NB4 (cell line): ENCODE measurements at places on chromosomes 6 and 20.
A peak's percentile ranks its signal among the peaks of the same experiment; 100 is the strongest.

GRCh38 chr6:1406306-1407072, 17.1 kb downstream of the FOXF2 start:
- DNase-seq: peak; percentile 87

- no peak for DNase-seq
Observed at GRCh38 chr6:24760210-24760609, 14.5 kb upstream of the GMNN start.

DNA sequence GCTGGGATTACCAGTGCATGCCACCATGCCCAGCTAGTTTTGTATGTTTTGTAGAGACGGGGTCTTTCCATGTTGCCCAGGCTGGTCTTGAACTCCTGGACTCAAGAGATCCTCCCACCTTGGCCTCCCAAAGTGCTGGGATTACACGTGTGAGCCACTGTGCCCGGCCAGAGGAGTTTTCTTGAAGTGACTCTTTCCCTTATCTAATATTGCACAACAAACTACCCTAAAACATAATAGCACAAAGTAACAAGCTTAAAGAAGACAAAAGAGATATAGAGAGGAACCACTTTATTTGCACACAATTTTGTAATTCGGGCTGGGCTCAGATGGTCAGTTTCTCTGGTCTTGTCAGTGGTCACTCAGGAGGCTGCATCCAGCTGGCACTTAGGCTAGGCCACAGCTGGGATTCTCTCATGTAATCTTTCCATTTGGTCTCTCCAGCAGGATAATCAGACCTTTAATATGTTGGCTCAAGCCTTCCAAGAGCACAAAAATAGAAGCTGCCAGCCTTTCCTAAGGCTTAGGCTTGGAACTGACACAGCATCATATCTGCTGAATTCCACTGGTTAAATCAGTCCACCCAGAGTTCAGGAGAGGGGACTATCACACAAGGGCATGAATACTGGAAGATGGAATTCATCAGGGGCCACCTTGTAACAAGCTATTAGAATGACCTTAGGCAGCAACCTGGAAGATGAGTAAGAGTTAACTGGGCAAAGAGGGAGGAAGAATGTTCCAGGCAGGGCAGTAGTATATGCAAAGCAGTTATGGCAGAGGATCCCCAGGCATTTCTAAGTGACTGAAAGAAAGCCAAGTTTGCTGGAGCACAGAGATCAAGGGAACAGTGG, 56.7 kb upstream of the PNRC1 start:
- no peak for DNase-seq

DNA sequence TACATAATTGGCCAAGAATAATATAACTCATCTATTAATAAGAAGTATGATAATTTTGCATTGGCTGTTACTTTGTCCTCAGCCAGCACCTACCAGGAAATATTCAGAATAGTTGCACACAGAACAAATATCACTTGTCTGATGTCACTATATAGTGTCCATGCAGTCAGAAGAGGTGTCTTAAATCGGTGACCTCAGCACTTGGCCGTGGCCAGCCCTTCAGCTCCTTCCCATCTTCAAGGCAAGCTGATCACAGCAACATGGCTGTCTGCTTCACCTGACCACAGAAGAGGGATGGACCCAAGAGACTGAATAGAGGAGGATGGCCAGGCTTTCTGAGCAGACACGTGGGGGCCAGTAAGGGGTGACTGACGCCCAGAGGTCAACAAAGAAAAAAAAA, 22.2 kb downstream of the PDE10A start:
- no peak for DNase-seq

GRCh38 chr20:59094576-59094975, 52.0 kb upstream of the PRELID3B start:
- no peak for DNase-seq

GRCh38 chr6:38215651-38216311, 396.3 kb downstream of the ZFAND3 start:
- DNase-seq: no peak

DNA sequence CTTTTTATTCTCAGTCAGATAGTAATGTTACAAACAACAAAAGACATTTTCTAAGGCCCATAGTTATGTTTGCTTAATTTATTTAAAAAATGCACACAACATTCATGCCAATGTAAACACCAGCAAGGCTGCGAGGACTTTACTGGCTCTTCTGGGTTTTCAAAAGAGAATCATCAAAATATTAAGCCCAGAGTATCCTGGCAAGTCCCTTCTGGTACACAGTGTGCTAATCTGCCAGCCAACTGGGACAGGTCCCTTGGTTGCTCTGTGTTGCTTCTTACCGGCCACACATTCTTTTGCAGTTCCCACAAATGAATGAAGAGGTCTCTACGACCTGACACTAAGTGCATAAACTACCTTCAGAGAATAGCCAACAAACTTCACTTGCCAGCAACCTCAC, 42.6 kb upstream of the SPDEF start:
- no peak for DNase-seq

- DNase-seq: peak; percentile 95
Observed at GRCh38 chr20:2688041-2688591, 4.5 kb upstream of the EBF4 start.

DNA sequence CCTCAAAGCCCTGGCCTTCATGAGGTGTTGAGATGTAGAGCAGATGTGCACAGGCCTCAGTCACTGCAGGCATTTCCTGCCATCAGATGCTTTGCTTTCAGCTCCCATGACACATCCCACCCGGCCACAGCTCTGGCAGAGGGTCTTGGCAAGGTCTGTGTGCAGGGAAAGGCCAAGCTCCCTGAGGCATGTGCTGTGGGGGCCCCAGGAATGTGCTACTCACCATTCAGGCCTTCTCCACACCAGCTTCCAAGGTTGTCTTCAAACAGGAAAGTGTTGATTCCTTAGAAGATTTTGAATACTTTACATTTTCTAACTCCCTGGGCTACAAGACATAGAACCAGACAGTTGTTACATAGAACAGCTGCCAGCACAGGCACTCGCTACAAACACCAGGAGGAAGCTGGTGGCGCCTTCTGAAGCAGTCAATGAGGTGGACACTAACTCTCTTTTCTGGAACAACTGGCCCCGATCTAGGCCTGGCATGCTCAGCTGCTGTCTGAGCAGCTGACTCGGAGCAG, 27.8 kb downstream of the CASS4 start:
- DNase-seq: peak; percentile 36

- DNase-seq: no peak
Observed at GRCh38 chr6:151137542-151137941, 102.2 kb upstream of the AKAP12 start.

DNA sequence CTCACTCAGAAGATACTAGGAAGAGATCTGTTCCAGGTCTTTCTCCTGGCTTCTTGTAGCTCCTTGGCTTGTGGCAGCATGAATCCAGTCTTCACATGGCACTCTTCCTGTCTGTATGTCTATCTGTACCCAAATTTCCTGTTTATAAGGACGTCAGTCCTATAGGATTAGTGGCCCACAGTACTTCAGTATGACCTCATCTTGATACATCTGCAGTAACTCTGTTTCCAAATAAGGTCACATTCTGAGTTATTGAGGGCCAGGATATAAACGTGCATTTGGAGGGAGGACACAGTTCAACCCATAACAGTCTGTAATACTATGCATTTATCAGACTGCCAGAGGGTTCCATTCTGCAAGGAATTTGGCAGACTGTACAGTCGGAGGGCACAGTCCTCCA, 57.6 kb upstream of the DYNLRB1 start:
- no peak for DNase-seq

- DNase-seq: no peak
Observed at GRCh38 chr20:33859157-33859695, 48.1 kb downstream of the CHMP4B start.

DNA sequence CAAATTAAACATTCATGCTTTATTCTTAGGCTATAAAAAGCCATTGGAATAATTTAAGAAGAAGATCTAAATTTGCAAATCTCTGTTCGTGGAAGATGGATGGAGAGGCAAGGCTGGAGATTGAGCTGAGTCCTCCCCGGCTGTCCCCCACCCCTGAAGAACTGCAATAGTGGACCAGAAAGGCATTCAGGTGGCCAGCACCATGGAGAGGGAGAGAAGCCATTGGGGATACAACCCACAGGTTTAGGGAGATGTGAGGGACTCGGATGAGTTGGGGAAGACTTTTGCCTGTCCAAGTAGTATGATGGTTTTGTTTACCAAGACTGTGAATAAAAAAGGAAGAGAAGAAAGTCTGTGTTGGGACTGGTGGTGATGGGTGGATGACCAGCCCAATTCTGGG, 120.8 kb downstream of the F13A1 start:
- no peak for DNase-seq
